ENCODE measurements at places on chromosomes 1 and 21.

DNA sequence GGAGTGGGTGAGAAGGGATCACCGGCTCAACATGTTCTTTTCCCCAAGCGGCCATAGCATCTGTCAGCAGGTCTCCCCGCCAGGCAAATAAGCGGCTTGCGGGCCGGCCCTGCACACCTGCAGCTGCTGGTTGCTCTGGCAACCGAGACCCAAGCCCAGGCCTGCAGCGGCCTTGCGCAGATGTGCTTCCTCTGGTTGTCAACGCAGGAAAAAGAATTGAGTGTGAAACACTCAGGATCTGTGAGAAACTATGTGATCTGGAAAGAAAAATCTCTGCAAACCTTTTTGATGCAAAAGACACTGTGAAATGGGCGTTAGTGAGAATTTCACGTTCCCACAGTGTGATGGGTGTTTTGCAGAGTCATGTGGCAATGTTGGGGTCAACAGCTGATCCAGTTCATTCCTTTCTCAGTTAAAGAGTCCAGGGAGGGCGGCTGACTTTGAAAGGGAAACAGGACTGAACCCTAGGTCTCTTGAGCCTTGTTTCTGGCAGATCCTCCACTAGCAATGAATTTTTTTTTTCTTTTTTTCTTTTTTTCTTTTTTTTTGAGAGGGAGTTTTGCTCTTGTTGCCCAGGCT is 28.4 kb downstream of the TOMM20 start:
- DNase-seq, result no peak

DNA sequence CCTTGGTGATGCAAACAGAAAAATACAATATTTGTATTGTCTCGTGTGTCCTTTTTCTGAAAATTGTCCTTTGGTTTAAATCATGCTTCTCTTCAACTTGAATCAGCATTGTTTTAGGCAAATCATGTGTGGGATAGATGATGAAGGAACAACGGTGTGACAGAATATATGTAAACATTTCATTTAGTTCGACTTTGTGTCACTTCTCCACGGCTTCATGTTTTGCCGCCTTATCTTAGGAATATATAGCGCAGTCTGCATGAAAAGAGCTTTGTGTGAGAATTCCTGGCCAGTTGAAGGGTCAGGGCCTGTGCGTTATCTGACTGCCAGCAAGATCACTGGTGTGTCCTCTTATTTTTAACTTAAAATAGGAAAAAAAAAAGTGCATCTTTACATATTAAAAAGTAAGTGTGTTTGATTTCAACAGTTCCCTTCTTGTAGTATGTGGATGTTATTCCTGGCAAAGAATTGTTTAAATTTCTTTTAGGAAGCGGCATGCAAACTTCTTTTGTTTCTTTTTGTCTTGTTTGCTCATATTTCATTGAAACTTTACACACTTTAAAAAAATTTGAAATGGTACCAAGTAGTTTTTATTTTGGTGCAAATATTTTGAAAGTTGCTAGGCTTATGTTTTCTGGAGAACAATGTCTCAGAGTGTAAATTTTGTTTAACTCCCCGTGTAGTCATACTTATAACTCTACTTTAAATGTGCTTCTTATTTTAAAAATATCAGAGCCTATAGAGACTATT is 465.2 kb downstream of the USP25 start:
- no peak for DNase-seq

DNA sequence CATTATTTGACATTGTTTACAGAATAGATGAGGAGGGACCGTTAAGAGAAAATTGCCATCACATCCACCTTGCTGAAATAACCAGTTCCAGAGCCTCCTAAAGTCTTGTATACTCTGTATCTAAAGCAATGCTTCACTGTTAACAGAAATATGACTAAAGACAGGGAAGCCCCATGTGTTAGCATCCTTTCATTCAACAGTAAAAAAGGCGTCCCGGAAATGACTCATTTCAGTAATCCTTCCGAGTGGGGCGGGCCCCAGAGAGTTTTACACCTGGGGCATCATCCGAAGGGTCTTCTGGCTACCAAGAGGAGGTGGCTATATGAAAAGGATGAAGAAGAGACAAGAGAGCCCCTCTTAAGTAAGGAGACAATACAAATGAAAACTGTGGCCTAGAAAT is 227.2 kb downstream of the SLC45A1 start:
- DNase-seq, result peak; percentile 13

DNA sequence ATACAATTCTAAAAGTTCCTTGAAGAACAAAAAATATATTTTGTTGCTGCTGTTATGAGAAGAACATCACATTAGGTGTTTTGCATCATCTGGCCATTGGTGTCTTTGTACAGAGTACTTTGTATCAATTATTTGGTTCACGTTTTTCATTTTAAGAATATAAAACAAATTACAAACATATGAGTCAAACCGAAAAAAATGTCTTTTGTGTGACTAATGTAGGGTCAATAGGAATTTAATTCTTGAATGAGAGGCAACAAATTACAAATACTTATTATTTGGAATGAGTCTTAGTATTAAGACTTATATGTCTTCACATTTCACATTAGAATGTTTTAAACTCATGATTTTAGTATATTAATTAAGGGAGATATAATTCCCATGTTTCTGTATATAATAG is 54.8 kb downstream of the NR5A2 start:
- DNase-seq, result no peak

DNA sequence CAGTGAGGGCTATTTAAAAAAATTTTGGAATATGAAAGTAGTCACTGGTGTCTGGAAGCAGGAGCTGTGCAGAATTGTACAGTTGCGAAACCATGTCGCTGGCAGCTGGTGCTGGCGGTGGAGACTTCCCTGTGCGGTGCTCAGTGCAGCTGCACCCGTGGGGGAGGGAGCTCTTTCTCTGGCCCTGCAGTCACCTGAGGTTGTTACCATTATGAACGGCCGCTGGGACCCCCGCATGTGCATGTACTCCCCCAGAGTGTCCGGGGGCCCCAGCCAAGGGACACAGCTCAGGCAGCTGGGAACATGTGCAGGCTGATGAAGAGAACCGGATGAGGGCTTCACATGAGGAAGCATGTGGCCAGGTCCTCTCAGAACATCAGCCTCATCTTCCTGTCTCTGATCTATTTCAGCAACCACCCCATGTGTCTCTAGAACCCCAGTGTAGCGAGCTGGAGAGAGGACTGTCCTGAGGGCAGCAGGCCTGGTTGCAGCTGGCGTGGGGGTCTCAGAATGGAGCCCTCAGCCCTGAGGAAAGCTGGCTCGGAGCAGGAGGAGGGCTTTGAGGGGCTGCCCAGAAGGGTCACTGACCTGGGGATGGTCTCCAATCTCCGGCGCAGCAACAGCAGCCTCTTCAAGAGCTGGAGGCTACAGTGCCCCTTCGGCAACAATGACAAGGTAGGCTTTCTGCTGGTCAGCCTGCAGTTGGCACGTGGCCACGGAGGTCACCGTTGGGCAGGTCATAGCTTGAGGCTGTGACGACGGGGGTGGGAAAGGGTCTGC is at the start of gene TRPM2:
TRPM2 (plus strand) TSS at position 431 of the 780 bp plus-strand sequence; CDS start at position 511, 80 bp downstream.
- no peak for DNase-seq

- DNase-seq, result no peak
These were observed 16.7 kb downstream of the TMEM63A start for GRCh38 chr1:225865514-225865913.

GRCh38 chr1:76138217-76138616 is 63.7 kb downstream of the ST6GALNAC3 start:
- no peak for DNase-seq

- DNase-seq, result no peak
These were observed 1.3 kb upstream of the RCOR3 start for GRCh38 chr1:211257826-211258225.

DNA sequence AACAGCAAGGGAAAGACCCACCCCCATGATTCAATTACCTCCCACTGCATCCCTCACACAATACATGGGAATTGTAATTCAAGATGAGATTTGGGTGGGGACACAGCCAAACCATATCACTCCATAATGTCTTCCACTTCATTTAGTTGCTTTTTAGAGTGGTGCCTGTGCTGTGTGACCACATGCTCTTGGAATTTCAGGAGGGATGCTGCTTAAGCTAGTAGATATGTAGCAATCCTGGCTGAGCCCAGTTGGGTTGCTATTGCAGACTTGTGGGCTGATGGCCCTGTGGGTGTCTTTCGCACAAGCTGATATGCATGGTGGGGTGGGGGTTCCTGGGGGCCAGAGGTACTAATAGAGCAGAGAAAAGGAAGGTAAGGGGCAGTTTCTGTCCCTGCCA is 160.4 kb upstream of the SYT6 start:
- DNase-seq, result no peak

DNA sequence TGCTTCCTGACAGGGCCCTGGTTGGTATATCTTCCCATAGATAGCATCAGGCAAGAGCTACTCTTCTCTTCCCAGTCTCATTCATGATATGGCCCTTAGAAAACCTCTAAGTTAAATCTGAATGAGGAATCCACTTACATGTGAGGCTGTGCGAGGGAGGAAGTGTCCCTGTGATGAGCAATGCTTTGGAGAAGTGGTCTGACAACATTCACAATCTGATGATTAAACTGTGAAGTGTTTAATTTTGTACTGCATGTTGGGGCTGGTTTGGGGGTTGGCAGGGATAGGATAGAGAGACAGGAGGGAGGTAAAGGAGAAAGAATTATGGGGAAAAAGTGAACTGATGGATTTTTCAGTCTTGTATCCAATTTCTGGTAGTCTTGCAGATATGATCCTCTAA is 421.2 kb upstream of the DAB1 start:
- no peak for DNase-seq

DNA sequence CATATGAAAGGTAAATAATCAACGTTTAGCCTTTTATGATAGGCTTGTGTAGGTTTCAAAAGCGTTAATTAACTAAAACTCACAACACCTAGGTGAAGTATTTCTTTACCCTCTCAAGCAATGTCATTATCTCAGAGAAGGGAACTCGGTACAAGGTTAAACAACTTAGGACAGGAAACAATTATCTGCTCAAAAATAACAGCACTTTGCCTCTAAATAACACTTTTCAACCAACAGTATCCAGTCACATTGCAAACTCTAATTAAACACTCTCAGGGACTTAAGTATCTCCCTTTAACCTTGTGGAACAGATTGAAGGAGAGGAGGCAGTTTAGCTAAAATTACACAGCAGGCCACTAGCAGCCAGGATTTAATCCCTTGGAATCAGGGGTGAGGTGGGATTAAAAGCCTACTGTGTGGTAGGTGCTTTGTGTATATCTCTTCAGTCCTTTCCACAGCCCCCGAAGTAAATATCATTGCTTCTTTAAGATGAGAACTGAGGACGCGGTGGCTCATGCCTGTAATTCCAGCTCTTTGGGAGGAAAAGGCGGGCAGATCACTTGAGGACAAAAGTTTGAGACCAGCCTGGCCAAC is 5.2 kb upstream of the AKNAD1 start:
- DNase-seq, result no peak

DNA sequence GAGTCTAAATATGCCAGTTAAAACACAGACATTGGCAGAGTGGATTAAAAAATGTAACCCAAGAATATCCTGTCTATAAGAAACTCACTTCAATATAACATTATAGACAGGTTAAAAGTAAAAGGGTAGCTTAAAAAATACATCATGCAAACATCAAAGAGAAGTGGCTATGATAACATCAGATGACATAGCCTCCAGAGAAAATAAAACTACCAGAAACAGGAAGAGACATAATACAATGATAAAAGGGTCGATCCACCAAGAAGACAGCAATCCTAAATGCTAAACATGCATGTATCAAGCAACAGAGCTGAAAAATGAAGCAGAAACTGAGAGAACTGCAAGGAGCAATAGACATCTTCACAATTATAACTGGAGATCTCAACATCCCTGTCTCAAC is 190.2 kb upstream of the NR5A2 start:
- no peak for DNase-seq

DNA sequence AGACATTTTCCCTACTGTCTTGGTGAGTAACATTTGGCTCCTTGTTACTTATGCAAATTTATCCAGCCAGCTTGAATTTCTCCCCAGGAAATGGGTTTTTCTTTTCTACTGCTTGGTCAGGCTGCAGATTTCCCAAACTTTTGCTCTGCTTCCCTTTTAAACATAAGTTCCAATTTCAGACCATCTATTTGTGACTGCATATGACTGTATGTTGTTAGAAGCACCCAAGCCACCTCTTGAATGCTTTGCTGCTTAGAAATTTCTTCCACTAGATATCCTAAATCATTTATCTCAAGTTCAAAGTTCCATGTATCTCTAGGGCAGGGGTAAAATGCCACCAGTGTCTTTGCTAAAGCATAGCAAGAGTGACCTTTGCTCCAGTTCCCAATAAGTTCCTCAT is 32.3 kb upstream of the CITED4 start:
- DNase-seq, result no peak

DNA sequence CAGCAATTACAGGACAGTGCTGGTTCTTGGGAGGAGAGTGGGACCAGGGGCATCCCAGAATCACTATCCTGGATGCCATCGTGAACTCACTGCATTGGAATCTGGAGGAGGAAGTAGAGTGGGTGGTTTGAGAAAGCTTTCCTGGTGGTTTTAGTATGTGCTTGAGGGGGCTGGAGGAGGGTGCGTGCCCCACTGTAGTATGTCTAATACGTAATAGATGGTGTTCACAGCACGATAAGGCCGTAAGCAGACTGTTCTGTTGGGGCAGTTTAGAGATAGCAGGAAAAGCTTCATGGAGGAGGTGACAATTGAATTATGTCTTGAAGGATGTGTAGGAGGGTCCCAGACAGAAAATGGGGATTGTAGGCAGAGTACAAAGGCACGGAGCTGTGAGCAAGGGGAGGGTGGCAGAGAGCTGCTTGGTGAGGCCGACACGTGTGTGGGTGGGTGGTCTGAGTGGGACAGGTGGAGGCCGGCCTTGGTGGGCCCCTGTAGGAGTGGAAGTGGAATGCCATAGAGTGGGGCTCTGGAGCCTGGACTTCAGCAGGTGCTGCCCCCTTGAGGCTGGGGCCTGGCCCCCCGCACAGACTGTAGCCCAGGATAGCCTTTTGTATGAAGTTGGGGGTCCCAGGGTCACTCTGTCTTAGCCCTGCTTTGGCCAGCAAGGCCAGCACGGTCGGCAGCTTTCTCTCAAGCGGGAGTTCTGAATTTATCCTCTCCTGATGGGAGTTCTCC is 37.0 kb downstream of the IL6R start:
- DNase-seq, result no peak

- DNase-seq, result no peak
These were observed 55.2 kb upstream of the NADK start for GRCh38 chr1:1833456-1833855.

DNA sequence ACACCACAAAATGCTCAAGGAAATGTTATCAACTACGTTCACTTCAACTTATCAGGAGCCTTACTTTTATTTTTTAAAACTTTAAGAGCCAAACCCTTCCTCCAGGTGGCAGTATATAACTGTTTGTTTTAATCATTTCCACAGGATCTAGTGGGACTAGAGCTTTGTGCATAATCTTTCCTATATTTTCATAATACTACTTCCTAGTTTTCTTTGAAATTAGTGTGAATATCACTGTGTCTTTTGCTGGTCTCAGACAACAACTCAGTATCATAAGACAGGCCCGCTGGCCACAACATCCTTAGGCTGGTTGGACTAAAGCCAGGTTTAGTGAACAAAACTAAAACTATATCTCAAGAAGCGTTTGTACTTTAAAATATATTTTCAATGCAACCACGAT is 145.5 kb downstream of the TIAM1 start:
- no peak for DNase-seq

DNA sequence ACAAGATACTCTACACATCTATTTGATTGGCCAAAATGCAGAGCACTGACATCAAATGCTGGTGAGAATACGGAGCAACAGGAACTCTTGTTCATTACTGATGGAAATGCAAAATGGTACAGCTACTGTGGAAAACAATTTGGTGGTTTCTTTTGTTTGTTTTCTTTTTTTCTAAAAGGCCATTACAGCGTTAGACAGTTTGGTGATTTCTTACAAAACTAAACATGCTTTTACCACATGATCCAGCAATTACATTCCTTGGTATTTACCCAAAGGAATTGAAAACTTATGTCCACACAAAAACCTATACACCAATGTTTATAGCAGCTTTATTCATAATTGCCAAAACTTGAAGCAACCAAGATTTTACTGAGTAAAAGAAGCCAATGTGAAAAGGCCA is 66.4 kb upstream of the FBXO28 start:
- no peak for DNase-seq

Data from stimulated activated CD4-positive, alpha-beta T cell treated with anti-CD3 and anti-CD28 coated beads, Interleukin-2, amount 100 ng/mL, for 24 hours (primary cell).